SJCRH30 (cell line): ENCODE measurements at places on chromosomes 12 and 14. TPM values are rescaled to one million over a fixed set of nuclear protein-coding genes. Genes with fewer than 3 reads are reported as not detected.

DNA sequence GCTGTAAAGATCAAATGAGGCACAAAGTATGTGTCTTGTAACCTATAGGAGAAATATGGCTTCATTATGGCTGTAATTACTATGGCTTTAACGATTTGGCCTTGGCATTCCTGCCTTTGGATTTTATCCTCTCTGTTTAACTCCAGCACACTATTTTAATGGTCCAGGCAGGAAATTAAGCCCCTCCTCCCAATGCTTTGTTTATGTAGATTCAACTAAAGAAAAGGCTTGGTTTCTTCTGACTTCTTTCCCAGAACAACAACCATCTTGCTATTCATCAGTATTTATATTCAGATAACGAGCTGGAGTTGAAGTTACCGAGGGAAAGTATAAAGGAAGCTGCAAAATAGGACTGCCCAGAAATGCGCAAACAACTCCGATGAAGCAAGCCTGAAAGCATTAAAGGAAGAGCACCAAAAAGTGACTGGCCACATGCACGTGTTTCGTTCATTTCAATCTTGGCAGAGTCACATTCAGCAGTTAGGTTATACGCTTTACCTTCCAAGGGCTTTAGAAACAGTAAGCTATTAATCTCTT is 104.6 kb downstream of the NELL2 start:
- no peak overlapping the region for H3K4me3 ChIP-seq
- H3K27me3 ChIP-seq = no peaks in the 10 kb centered on the region; the same call in 1 of the 2 replicates
- no peak overlapping the region for H3K27ac ChIP-seq
- no peak for DNase-seq
- no peaks in the 10 kb centered on the region for H3K36me3 ChIP-seq
- no peaks in the 10 kb centered on the region for H3K4me1 ChIP-seq

DNA sequence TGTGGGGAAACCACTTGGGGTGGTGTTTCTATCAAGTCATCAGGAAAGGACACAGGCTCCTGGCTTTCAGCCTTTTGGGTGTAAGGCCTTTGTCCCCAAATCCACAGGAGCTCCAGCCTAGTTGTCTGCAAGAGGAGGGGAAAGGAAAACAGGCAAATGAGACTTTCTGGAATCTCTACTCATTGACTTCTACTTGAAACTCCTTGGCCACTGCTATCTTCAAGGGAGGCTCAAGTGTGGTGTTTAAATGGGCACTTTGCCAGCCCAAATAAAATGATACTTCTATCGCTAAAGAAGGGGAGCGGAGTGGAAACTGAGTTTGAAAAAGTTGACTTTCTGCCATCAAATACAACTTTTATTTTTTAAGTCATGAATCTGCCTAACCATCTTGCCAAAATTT is 445.9 kb upstream of the RGS6 start:
- H3K27me3 ChIP-seq = no peaks in the 10 kb centered on the region
- DNase-seq = no peak
- no peak overlapping the region for H3K4me3 ChIP-seq
- no peaks in the 10 kb centered on the region for H3K36me3 ChIP-seq

DNA sequence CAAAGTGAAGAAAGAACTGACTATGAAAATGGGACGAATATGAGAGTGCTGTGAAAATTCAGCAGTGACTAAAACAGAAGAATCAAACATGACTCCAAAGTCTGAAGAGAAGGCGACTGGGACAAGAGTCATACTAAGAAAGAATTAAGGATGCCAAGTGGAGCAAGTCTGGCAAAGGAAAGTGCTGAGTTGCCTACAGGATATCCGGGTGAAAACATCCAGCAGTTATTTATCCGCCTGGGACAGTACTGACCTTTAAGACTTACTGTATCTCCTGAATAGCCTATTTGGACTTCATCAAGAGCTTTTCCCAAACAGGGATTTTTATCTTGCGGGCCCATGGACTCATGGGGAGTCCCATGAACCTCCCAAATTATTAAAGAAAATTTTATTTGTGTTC is 41.1 kb downstream of the KICS2 start:
- H3K27me3 ChIP-seq = no peaks in the 10 kb centered on the region
- no peaks in the 10 kb centered on the region for H3K36me3 ChIP-seq
- H3K4me3 ChIP-seq = no peak overlapping the region

DNA sequence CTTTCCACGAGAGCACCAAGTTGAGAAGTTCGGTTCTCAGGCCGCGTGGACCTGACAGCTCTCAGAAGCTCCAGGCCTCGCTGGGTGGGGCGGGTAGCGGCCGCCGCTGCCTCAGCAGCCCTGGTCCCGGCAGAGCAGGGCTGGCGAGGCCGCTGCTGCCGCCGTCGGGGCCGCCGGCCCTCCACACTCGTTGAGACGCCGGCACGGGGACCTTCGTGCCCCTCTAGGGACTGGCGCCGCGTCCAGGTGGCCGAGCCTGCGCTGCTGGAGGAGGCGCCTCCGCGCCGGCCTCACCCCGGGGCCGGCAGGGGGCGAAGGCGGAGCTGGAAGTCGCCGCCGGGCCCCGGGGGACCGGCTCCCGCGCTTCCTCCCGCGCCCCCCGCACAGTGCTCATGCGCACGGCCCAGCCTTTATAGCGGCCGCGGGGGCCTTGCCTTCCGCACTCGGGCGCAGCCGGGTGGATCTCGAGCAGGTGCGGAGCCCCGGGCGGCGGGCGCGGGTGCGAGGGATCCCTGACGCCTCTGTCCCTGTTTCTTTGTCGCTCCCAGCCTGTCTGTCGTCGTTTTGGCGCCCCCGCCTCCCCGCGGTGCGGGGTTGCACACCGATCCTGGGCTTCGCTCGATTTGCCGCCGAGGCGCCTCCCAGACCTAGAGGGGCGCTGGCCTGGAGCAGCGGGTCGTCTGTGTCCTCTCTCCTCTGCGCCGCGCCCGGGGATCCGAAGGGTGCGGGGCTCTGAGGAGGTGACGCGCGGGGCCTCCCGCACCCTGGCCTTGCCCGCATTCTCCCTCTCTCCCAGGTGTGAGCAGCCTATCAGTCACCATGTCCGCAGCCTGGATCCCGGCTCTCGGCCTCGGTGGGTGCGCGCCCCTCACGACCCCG is at the start of gene COCH:
TSS of gene COCH (plus strand) at position 440 of the 879 bp plus-strand sequence. CDS start at position 820, 380 bp downstream.
- H3K36me3 ChIP-seq = no peaks in the 10 kb centered on the region
- H3K27ac ChIP-seq = no peak within 1 kb of the TSS
- DNase-seq = no peak
- no peaks in the 10 kb centered on the region for H3K27me3 ChIP-seq

DNA sequence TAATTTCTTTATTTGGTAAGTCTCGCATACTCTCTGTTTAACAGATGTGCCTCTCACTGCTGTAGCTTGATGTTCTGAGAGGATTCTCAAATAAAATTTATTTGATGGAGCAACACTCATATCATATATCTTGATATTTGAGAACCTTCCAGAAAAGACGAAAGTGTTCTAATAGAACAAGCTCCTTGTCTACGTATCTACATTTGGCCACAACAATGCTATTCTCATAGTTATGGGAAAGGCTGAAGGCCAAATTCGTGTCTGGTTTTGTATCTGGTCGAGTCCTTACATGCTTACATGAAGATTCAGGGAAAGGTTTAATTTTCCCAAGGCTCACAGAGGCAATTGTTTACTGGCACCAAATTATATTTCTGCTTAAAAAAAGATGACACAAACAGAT is 186.7 kb upstream of the SLC38A2 start:
- H3K27ac ChIP-seq = no peak overlapping the region
- no peaks in the 10 kb centered on the region for H3K27me3 ChIP-seq
- DNase-seq = no peak
- peaks cover 24% of the 10 kb centered on the region for H3K4me1 ChIP-seq
- H3K4me3 ChIP-seq = no peak overlapping the region

DNA sequence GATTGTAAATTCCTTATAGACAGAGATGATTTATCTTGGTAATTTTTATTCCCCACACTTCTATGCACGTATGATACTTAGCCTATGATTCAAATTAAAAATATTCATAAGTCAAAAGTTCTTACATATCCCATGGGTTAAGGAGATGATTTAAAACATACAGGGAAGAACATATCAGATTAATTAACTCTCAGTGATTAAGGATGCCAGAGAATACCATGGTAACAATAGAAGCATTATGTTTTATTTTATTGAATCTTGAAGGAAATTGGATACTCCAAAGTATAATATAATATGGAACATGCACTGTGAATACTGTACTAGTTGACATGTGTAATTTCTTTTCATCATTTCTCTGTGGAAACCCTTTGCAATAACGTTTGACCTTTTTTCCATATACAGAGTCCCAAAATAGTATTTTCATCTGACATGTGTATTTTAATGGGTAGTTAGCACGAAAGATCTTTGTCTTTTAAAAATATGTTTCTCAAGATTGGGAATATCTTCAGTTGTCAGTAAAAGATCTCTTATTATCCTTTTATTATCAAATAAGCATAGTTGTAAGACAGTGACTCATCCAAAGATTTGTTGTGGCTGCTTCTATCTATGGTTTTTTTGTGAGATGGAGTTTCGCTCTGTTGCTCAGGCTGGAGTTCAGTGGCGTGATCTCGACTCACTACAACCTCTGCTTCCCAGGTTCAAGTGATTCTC is 166.7 kb downstream of the RAD51B start:
- H3K36me3 ChIP-seq = no peaks in the 10 kb centered on the region
- H3K4me3 ChIP-seq = no peak overlapping the region
- no peaks in the 10 kb centered on the region for H3K27me3 ChIP-seq
- H3K4me1 ChIP-seq = peaks cover 21% of the 10 kb centered on the region
- no peak for DNase-seq

GRCh38 chr12:123104809-123105208 is 46.1 kb downstream of the PITPNM2 start:
- no peaks in the 10 kb centered on the region for H3K36me3 ChIP-seq
- H3K27ac ChIP-seq = no peak overlapping the region
- no peak for DNase-seq
- H3K4me3 ChIP-seq = no peak overlapping the region
- no peaks in the 10 kb centered on the region for H3K27me3 ChIP-seq

GRCh38 chr14:72516936-72517700 is 376.8 kb downstream of the DPF3 start:
- H3K4me3 ChIP-seq = no peak overlapping the region
- no peaks in the 10 kb centered on the region for H3K36me3 ChIP-seq
- H3K4me1 ChIP-seq = no peaks in the 10 kb centered on the region
- DNase-seq = peak; percentile 67
- H3K27me3 ChIP-seq = no peaks in the 10 kb centered on the region
- no peak overlapping the region for H3K27ac ChIP-seq

- H3K27ac ChIP-seq = no peak overlapping the region
- H3K27me3 ChIP-seq = no peaks in the 10 kb centered on the region; the same call in 1 of the 2 replicates
- no peaks in the 10 kb centered on the region for H3K36me3 ChIP-seq
- no peaks in the 10 kb centered on the region for H3K4me1 ChIP-seq
These were observed 94.4 kb downstream of the KIF21A start for GRCh38 chr12:39348523-39348922.

DNA sequence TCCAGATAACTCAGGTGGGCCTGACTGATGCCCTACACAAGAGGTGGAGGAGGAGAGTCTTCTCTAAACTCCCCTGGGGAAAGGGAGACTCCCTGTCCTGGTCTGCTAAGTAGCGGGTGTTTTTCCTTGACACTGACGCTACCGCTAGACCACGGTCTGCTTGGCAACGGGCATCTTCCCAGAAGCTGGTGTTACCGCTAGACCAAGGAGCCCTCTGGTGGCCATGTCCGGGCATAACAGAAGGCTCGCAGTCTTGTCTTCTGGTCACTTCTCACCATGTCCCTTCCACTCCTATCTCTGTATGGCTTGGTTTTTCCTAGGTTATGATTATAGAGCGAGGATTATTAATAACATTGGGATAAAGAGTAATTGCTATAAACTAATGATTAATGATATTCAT is 965.5 kb downstream of the TMEM121 start:
- no peak overlapping the region for H3K27ac ChIP-seq
- no peaks in the 10 kb centered on the region for H3K4me1 ChIP-seq
- H3K36me3 ChIP-seq = no peaks in the 10 kb centered on the region
- no peak overlapping the region for H3K4me3 ChIP-seq
- DNase-seq = peak; percentile 26

DNA sequence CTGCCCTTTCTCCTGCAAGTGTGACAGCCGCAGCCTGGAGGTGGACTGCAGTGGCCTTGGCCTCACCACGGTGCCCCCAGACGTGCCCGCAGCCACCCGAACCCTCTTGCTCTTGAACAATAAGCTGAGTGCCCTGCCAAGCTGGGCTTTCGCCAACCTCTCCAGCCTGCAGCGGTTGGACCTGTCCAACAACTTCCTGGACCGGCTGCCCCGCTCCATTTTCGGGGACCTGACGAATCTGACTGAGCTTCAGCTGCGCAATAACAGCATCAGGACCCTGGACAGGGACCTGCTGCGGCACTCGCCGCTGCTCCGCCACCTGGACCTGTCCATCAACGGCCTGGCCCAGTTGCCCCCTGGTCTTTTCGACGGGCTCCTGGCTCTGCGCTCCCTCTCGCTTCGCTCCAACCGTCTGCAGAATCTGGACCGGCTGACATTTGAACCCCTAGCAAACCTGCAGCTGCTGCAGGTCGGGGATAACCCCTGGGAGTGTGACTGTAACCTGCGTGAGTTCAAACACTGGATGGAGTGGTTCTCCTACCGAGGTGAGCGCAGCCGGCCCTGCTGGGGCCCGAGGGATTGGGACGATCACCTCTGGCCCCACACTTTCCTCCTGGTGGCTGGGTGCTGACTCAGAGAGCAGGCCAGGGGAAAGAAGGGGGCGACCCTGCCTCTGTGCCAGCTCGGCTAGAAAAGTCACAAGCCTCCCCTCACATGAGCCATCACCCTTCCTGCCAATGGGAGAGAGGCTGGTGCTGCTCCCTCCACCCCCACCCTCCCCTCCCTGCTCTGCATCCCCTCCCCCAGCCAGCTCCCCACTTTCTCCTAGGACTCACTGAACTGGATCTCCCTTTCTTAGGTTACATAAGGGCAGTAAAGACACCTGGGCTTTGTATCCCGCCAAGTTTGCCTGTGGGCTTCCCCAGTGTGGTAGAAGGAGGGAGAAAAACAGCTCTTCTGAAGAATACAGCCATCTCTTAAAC is 10.9 kb downstream of the LRTM2 start:
- H3K4me3 ChIP-seq = no peak overlapping the region
- no peak overlapping the region for H3K27ac ChIP-seq
- peaks cover 2% of the 10 kb centered on the region; the same call in 1 of the 2 replicates for H3K4me1 ChIP-seq
- DNase-seq = peak; percentile 94
- H3K36me3 ChIP-seq = no peaks in the 10 kb centered on the region
- H3K27me3 ChIP-seq = no peaks in the 10 kb centered on the region; the same call in 1 of the 2 replicates

DNA sequence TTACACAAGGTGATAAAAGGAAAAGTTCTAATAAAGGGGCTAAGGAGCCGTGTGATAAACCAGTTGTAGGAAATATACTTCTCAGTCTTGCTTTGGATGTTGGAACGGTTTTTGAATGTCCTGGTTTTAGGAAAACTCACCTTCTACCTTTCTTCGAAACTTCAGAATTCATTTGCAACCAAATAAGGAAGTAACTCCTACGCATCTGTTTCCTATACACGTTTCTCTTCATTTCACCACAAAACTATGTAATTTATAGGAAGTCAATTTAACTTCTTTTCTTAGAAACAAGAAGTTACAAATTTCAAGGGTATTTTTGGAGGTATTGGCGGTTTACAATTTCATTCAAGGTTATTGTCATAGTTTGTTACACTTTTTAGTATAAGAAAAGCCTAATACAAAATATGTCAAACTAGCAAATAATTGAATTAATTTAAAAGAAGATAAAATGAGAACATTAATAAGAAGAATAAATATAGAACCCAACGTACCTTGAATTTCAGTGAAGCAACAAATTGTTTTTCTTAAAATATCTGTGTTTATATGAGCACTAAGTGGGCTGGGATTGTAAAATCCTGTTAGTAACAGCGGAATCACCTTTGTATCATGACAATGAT is 33.2 kb upstream of the CD69 start:
- no peak for DNase-seq
- H3K27me3 ChIP-seq = no peaks in the 10 kb centered on the region; the same call in 1 of the 2 replicates
- no peaks in the 10 kb centered on the region; the same call in 1 of the 2 replicates for H3K4me1 ChIP-seq
- H3K4me3 ChIP-seq = no peak overlapping the region
- H3K36me3 ChIP-seq = no peaks in the 10 kb centered on the region

Gene REP15
- 1.6 and 2.2 TPM in 2 replicates for total RNA-seq

Gene MYO1H
- total RNA-seq = not detected in 2 replicates

Gene TAS2R7
- total RNA-seq = 0.12 TPM in 1 of 2 replicates, not detected in the other

Gene BATF
- not detected in 2 replicates for total RNA-seq

Gene CLEC4D
- total RNA-seq = 0.61 TPM in 1 of 2 replicates, not detected in the other
